Tongue (tissue), 3 donors: ENCODE measurements at places on chromosomes 16 and 17. TPM values are rescaled to one million over a fixed set of nuclear protein-coding genes. Genes with fewer than 3 reads are reported as not detected.

- DNase-seq = no peak
Observed at GRCh38 chr16:27230562-27231001, 27.3 kb downstream of the KDM8 start.

- no peak for DNase-seq
Observed at GRCh38 chr16:48371393-48371780, 13.8 kb downstream of the SIAH1 start.

EMC8 gene
- 26.7 TPM for total RNA-seq

GRCh38 chr17:79942011-79942405 lies 93.7 kb downstream of the TBC1D16 start:
- no peak for DNase-seq

- no peak for DNase-seq
Observed at GRCh38 chr17:31621566-31621965, 230.1 kb downstream of the RAB11FIP4 start.
